ENCODE measurements at places on chromosomes 12 and 14.
A peak's percentile ranks its signal among the peaks of the same experiment; 100 is the strongest.

DNA sequence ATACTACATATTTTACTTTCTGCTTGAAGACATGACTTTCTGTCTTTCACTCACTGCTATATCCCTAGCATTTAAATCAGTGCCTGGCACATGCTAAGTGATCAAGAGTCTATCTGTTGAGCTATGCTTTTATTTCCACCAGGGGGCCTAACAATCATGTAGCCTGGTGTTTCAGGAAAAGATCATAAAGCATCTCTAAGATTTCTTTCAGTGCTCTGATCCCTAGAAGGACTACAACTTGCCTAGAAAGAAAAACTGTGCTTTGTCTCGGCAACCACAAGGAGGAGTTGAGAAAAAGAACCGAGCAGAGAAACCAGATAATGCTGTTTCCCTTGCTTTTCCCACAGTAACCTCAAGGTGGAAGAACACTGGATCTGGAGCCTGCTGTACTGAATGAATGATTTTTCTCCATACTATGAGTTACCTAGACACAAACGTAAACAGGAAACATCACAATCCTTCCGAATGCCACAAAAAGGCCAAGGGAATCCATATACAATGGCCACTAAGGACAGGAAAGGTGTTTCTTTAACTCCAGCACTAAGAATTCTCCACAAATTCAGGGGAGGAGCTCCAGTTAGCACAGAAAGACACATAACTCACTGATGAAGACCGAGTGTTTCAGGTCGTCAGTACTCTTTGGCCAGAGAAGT lies 1.2 kb downstream of the CRY1 start:
- DNase-seq = peak; percentile 8

GRCh38 chr14:58027904-58028303 lies 124.1 kb downstream of the ARMH4 start:
- DNase-seq = no peak

- DNase-seq = no peak
These were observed 30.8 kb downstream of the TTC7B start for GRCh38 chr14:90785471-90785870.

- no peak for DNase-seq
These were observed 1.7 kb upstream of the C12orf43 start for GRCh38 chr12:121017966-121018491.

DNA sequence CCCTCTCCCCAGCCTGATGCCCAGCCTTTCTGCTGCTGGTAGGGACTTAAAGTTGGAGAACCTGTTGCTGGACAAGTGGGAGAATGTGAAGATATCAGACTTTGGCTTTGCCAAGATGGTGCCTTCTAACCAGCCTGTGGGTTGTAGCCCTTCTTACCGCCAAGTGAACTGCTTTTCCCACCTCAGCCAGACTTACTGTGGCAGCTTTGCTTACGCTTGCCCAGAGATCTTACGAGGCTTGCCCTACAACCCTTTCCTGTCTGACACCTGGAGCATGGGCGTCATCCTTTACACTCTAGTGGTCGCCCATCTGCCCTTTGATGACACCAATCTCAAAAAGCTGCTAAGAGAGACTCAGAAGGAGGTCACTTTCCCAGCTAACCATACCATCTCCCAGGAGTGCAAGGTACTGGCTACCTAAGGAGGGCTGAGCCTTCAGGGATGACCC lies 1.6 kb downstream of the TSSK4 start:
- no peak for DNase-seq

- no peak for DNase-seq
These were observed 960 bp downstream of the GPR162 start for GRCh38 chr12:6822426-6823135.

GRCh38 chr14:55160989-55161388 lies 30.4 kb downstream of the DLGAP5 start:
- no peak for DNase-seq

GRCh38 chr14:59349258-59349701 lies 115.9 kb downstream of the GPR135 start:
- no peak for DNase-seq

DNA sequence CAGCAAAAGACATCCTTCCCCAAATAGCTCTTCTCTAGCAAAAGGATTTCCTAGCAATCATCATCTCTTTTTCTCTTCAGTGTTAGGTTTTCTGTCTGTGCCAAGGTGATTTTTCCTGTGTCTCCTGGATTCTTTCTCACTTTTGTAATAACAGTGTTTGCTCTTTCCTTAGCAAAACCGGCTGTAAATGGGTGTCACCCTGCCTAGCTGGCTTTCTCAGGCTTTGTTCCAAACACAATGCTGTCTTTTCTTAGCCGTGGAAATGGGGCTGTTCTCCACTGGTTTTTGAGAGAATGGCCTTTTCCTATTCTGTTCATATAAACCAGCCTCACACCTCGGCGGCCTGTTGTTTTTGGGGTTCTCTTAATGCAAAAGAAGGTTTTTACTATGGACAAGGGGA lies 21.9 kb downstream of the JDP2 start:
- no peak for DNase-seq

DNA sequence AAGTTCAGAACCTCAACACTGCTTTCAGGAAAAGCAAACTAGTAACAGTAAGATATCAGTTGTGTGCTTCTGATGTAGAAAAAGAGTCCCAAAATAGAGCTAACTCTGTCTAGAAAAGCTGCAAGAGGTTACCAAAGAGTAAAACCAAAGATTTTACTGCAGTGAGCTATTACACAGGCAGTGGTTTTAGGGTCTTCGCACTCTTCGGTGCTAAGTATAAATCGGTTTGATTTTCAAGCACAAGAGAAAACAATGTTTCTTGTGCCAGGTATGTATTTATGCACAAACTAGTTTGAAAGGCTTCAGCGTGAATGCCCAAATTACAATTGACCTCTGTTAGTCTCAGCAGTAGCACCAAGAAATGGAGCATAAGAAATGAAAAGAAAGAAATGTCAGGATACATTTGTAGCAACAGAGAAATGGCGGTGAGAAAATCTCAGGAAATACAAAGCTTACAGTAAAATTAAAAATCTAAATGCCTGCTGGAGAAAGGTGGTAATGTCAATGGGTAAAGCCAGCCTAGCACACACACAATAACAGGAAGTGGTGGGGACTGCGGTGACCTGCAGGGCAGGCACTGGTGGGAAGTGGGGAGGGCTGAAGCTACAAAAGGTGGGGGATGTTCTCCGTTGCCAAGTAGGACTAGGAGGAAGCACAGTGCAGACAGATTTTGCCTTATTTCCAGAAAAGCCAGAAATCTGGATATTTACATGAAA lies 18.0 kb upstream of the DYRK2 start:
- peak; percentile 64 for DNase-seq

DNA sequence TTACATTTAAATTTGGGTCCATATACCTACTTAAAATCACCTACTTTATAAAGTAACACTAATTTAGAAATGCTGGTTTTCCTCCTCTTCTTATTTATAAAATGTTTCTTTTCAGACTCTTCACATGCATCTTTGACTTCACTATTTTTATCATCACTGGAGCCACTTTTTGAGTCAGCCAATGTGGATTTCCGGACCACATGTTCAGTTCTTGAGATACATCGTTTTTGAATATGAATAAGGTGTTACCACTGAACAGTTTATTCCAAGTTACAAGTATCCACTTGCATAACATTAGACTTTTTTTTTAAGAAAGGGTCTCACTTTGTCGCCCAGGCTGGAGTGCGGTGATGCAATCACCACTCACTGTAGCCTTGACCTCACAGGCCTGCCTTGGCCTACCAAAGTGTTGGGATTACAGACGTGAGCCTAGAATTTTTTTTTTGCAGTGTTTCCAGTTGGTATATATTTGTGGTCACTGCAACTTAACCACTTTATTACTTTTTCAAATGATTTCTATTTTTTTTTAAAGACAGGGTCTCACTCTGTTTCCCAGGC lies 5.7 kb downstream of the FNTB start:
- DNase-seq = no peak

DNA sequence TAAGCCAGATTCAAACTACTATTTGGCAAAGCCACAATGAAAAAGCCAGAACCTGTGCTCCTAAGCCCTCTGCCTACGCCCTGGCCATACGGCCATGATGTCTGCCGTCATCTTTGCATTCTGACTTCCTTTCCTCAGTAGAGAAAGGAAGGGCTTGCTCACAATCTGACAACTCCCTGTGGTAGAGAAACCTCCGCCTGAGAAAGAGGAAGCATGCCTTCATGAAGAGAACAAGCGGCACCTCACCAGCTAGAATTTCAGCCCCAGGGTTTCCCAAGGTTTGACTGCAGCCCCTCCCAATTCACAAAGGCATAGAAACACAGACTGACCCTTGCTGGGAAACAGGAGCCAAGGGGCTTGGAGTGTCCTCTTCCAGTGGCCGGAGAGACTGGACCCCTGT lies 25.7 kb downstream of the TEP1 start:
- DNase-seq = no peak

- no peak for DNase-seq
These were observed 32.0 kb downstream of the INSM2 start for GRCh38 chr14:35565871-35566464.

- no peak for DNase-seq
These were observed 31.9 kb downstream of the GUCY2C start for GRCh38 chr12:14664434-14665023.

DNA sequence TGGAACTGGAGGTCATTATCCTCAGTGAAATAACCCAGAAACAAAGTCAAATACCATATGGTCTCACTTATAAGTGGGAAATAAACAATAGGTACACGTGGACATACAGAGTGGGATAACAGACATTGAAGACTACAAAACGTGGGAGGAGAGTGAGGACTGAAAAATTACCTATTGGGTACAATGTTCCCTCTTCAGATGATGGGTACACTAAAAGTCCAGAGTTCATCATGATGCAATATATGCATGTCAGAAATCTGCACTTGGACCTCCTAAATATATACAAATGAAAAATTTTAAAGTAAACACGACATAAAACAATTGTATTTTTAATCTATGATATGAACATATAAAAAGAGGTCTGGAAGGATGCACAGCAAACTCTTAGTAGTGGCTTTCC lies 71.2 kb downstream of the SLC38A4 start:
- DNase-seq = no peak

DNA sequence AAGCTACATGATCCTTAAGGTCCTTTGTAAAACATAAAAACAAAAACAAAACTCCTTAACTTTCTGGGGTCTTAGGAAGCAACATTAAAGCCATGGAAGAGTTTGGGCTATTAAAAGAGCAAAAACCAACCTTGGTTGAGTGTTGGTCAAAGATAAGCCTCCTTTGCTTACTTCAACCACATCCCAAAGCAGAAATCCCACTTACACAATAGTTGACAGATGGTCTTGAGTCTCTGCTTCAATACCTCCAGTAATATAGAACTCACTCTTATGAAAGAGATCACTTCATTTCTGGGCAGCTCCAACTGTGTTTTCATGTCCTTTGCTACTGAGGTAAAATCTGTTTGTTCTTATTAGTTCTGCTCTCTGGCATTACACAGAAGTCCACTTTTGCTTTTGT lies 125.8 kb downstream of the SLC38A4 start:
- no peak for DNase-seq

DNA sequence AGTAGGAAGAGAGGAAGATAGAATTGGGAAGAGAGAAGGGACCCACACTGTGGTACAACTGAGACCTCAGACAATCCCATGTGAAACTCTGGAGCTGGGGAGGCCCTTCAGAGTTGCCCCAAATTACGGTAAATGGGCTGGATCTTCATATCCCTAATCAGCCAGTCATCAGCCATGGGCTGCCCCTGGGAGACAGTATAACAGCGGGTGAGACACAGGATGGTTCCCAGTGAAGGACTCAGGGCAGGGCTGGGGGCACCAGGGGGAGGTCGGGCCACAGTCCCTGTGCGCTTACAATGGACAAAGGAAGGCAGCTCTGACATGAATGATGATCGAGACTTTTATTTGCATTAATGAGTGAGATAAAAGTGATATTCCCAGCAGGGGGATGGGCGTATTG lies 74.2 kb upstream of the BDKRB2 start:
- DNase-seq = no peak

GRCh38 chr14:93688239-93688666 lies 100.0 kb downstream of the PRIMA1 start:
- DNase-seq = no peak

- DNase-seq = no peak
These were observed 92.7 kb downstream of the NCOR2 start for GRCh38 chr12:124474709-124475108.

DNA sequence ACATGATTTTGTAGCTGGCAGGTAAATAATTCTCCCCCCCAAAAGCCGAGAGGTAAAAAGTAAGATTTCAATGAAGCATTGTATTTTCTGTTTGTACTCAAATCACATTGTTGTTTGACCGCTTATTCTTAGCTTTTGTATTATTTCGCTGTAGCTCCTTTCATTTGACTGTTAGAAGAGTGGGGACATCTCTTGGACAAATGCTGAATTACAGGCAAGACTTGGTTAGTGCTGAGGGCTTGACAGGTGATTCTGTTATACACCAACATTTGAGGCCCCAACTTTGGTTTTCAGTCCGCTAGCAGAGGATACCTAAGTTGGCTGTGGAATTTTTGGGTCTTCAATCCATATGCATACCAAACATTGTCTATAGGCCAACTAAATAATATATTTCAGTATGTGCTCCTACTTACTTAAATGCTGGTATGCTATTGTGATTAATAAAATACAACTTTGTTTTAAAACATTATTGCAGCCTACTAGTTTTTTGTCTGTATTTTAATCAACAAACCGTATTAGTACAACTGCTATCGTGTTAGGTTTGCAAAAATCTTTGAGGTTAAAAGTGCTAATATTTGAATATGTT lies 102.2 kb downstream of the ERC1 start:
- no peak for DNase-seq

GRCh38 chr14:68133856-68134255 lies 314.3 kb downstream of the RAD51B start:
- DNase-seq = no peak

DNA sequence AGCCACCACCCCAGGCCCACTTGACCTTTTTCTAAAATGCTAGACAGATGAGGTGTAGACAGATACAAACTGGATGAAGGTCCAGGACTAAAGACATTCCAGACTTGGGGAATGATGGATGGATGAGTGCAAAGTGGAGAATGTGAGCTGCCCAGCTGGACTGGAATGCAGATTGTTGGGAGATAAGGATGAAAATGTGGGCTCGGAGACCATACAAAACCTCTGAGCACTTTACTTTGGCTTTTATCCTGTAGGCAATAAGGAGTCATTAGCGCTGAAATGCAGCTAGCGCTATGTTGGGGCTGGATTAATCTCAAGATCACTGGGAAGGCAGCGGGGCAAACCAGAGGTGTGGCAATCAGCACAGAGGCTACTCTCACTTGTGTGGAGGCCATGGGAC lies 64.7 kb upstream of the GNPNAT1 start:
- DNase-seq = no peak

DNA sequence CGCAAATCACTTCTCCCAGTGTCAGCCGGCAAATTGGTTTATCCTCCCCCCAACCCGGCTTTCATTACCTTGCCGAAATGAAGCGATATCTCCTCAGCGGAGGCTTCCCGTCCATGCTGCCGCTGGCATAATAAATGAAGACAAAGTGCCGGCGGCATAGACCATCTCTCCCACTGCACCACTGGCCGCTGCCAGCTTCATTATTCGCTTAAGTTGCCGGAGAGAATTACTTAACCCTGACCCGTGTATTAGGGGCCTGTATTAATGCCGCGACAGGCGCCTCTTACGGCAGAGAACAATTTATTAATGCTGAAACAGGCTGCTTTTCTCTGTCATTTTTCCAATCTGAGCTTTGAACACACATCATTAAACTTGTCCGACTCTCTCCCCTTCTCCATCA lies 17.5 kb upstream of the GPATCH2L start:
- no peak for DNase-seq

GRCh38 chr14:66619952-66620351 lies 112.0 kb downstream of the GPHN start:
- no peak for DNase-seq
